Stimulated activated CD4-positive, alpha-beta T cell treated with anti-CD3 and anti-CD28 coated beads, Interleukin-12 subunit alpha, Interleukin-12 subunit beta, amount 100 ng/mL, for 4 hours (primary cell): ENCODE measurements at places on chromosomes 2 and 18.

DNA sequence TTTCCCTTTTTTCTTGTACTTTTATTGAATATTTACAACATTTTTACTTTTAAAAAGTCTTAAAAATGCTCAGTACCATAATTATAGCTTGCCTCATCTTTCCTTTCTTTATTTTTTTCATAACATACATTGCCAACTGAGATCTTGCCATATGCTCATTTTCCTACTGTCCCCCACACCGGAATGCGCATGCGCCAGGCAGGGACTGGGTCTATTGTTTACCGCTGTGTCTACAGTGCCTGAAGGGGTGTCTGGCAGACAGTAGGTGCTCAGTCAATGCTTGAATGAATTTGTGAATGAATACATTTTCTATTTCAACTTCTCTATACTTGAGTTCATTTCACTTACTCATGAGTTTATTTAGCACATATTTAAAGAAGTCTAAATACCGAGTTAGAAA lies 158.0 kb downstream of the CYP26B1 start:
- no peak for DNase-seq

GRCh38 chr18:25370391-25370790 lies 18.4 kb upstream of the ZNF521 start:
- DNase-seq, result no peak

DNA sequence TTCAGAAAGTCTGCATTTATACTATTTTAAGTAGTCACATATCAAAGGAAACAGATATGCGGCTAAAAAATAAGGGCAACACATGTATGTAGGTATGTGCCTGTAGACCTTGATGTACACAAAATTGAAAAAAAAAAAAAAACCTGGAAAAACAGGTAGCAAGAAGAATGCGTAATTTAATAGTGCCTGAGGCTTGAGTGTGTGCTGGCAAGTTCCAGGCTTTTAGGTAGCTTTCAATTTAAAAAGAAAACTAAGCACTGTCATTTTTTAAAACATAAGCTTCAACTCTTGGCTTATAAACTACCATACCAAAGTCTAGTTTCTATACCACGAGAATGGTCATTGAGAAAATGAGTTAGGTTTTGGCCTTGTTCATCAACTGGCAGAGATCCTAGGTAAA lies 72.3 kb downstream of the OTX1 start:
- DNase-seq, result no peak

GRCh38 chr18:70314151-70314782 lies 25.4 kb downstream of the SOCS6 start:
- no peak for DNase-seq

DNA sequence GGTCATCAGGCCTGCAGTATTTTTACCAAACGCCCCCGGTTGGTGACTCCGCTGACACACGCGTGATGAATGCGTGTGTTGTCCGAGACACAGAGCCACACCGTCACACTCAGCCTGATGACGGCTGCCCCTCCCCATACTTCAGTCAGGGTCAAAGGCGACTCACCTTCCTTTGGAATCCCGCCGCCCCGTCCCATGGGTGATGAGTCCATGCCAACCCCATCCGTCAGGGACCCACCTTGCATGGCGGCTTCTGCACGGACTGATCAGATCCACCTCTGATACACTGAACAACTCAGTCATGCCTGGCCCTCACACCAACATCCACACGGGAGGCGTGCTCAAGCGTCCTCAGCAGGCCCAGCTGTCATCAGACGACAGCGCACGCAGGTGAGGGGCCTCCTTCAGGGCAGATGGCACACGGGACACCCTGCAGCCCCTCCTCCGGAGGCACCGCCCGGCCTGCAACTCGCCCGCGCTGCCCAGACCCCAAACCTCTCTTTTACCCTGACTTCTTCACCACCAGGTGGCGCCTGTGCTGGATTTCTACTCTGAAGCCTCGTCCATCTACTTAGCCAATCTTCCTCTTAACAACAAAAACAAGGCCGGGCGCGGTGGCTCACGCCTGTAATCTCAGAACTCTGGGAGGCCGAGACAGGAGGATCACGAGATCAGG lies 89.2 kb downstream of the ZNF516 start:
- no peak for DNase-seq
